ENCODE measurements at places on chromosomes 16 and 17.
A peak's percentile ranks its signal among the peaks of the same experiment; 100 is the strongest.

GRCh38 chr16:61500851-61501250, 535.4 kb downstream of the CDH8 start:
- no peak for DNase-seq

- DNase-seq: peak; percentile 74
Measured at GRCh38 chr17:64051153-64051552, 30.7 kb upstream of the ICAM2 start.

GRCh38 chr17:50884439-50885311, 18.5 kb upstream of the TOB1 start:
- no peak for DNase-seq

GRCh38 chr17:38892083-38892482, 22.2 kb downstream of the LASP1 start:
- no peak for DNase-seq

- no peak for DNase-seq
Measured at GRCh38 chr17:83068641-83069570, 10.5 kb upstream of the METRNL start.

DNA sequence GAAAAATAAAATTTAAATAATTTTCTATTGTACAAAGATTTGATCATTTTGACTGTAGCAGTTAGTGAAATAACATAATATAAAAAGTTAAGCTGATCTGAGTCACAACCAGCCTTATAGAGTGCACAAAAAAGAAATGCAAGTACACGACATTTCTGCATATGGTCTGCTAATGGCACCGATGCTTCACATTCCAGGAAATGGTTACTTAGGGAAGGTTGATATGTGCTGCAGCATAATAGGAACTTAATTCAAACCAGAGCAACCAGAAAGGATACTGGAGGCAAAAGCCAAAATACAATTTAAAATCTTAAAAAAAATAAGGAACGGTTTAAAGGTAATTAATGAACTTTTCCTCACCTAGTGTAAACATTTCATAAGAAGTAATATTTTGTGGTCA, 10.0 kb upstream of the CFDP1 start:
- DNase-seq: no peak

GRCh38 chr17:42895185-42895555, 5.4 kb upstream of the G6PC1 start:
- no peak for DNase-seq
